ENCODE measurements at places on chromosomes 2 and 18.

- no peak for DNase-seq
Measured at GRCh38 chr18:10303171-10303570, 151.3 kb upstream of the APCDD1 start.

- DNase-seq, result no peak
Measured at GRCh38 chr18:8949206-8949605, 153.3 kb upstream of the NDUFV2 start.

DNA sequence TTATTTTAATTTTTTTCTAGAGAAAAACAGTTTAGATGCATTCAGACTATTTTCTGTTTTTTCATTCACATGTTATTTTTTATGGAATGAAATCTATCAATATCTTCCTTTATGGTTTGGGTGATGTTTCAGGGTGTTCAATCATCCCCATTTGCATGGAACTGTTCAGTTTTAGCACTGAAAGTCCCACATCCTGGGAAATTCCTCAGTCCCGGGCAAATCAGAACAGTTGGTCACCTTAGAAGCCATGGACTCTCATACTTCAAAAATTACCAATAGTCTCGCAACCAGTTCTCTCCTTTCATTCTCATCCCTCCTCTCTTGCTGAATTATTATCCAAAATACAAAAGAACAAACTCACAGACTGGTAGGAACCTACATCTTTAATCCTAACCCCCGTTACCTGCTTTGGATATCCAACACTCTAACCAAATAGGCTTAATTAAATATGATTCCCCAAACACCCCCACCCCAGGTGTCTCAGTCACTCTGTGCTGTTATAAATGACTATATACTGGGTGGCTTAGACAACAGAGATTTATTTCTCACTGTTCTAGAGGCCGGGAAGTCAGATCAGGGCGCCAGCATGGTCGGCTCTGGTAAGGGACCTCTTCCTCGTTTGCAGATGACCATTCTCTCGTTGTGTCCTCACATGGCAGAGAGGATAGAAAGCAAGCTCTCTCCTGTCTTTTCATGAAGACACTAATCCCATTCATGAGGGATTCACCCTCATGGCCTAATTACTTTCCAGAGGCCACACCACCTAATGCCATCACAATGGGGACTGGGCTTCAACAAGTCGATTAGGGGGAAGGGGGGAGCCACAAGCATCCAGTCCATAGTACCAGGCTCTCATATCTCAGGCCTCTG, 57.7 kb upstream of the SLC1A4 start:
- no peak for DNase-seq

- no peak for DNase-seq
Measured at GRCh38 chr2:209908511-209908910, 93.9 kb upstream of the RPE start.

DNA sequence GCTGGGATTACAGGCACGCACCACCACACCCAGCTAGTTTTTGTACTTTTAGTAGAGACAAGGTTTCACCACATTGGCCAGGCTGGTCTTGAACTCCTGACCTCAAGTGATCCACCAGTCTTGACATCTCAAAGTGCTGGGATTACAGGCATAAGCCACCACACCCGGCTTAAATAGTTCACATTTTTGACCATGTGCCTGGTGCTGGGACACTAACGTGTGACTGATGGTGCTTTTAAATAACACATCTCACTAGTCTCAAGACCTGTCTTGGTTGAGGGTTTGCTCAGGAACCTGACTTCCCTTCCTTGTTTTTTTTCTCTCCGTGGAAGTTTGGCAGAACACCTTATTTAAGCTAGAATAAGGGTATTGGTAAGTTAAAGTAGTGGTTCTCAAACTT, 8.5 kb downstream of the FMNL2 start:
- DNase-seq, result no peak

GRCh38 chr2:45606796-45607195, 4.3 kb downstream of the SRBD1 start:
- DNase-seq, result no peak

- DNase-seq, result no peak
Measured at GRCh38 chr2:44055664-44056063, 59.9 kb upstream of the LRPPRC start.

GRCh38 chr2:27203741-27204140, 8.1 kb upstream of the ATRAID start:
- no peak for DNase-seq

DNA sequence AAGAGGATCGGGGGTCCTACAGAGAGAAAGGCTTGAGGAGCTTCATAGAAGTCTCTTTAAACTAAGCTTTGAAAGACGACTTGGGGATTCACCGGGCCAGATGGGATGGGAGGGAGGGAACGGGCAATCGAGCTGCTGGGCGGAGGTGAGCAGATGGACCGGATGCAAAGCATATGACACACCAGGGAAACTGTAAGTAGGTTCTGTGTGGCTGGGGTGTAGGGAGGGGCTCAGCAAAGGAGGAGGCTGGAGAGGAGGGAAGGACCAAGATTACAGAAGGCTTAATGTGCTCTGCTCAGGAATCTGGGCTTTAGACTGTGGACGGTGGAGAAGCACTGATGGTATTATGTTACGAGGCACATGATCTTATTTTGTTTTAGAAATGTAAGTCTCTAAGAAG, 131.5 kb downstream of the MAIP1 start:
- DNase-seq, result no peak

DNA sequence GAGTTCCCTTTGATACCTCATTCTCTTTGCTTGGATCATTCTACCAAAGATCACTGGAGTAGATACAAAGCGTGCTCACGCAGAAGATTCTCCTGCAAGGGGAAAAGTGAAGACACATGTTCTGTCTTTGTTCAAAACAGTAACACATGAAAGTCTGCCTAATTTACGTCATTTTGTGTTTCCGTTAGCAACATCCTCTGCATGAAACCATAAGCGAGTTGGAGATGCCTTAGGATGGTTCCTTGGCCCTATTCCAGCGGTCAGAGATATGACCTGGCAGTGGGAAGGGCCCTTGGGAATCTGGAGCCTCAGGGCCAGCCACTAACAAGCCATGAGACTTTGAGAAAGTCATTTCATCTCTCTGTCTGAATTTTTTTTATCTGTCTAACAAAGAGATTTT, 180.9 kb upstream of the TWIST2 start:
- DNase-seq, result no peak

DNA sequence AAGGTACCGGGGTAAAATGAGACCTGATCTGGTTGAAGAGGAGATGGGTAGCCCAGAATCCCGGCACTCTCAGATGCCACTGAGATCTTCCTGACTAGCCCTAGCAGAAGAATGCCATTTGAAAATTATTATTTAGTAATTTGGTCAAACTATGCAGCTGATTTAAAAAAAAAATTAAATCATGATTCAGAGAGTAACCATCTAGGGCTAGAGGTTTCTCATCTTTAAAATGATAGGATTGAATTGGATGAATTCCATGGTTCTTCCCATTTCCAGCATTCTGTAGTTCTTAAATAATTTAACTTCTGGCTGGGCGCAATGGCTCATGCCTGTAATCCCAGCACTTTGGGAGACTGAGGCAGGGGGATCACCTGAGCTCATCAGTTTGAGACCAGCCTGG, 106.1 kb downstream of the MYO1B start:
- no peak for DNase-seq
